ENCODE measurements at places on chromosomes 1 and 21.

- no peak for DNase-seq
These were observed 3.9 kb downstream of the OVAAL start for GRCh38 chr1:180562640-180563025.

GRCh38 chr1:5001466-5001865 is 347.1 kb downstream of the AJAP1 start:
- DNase-seq = no peak

DNA sequence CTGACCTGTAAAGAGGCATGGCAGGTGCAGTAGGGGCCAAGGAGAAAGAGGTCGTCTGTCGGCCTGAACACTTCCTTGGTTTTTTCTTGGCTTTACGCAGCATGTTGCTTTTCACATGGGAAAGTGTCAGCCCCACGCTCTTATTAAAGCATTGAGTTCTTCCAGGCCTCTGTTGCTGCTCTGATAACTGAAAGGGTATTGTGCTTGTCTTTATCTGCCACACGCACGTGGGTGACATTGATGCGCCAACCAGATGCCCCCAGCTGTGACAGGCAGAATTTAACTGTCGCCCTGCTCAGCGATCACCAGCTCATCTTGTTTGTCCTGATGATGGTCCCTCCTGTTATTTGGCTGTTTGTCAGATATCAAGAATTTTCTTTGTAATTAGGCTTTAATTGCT is 76.5 kb downstream of the GALNT2 start:
- no peak for DNase-seq

DNA sequence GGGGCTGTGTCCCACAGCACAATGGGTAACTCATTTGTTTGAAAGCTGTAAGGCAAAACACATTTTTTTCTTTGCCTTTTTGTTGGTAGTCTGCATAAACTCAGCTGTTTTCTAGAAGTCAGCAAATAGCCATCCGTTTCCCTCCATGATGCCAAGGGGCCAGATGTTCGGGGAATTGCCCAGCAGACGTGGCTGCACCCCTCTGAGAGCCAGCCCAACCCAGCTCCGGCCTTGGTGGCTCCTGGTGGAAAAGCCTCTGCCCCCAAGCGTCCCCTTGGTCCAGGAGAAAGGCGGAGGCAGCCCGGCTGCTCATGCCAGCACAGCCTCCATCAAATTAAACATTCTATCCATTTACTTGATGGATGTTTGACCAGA is 58.4 kb upstream of the ADARB1 start:
- no peak for DNase-seq

- no peak for DNase-seq
These were observed 16.3 kb downstream of the PAX7 start for GRCh38 chr1:18646786-18647410.

- no peak for DNase-seq
These were observed 53.0 kb downstream of the UROD start for GRCh38 chr1:45065083-45065482.

DNA sequence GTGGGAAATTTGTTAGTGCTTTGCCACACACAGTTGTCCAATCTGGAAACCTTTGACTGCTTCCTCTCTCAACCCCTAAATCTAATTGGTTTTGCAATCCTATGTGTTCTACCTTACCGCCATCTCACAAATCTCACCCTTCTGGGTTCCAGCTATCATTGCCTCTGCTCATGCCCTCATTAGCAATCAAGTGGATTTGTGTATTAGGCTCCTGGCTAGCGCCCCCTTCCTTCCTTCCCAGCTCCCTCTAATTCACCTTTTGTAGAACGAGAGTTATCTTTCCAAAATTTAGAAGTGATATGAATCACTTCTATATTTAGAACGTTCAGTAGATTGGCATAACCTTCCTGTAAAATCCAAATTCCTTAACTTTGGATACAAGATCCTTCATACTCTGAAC is 18.6 kb downstream of the FMO1 start:
- DNase-seq = no peak

GRCh38 chr1:232249339-232249738 is 380.6 kb downstream of the SIPA1L2 start:
- peak; percentile 64 for DNase-seq

DNA sequence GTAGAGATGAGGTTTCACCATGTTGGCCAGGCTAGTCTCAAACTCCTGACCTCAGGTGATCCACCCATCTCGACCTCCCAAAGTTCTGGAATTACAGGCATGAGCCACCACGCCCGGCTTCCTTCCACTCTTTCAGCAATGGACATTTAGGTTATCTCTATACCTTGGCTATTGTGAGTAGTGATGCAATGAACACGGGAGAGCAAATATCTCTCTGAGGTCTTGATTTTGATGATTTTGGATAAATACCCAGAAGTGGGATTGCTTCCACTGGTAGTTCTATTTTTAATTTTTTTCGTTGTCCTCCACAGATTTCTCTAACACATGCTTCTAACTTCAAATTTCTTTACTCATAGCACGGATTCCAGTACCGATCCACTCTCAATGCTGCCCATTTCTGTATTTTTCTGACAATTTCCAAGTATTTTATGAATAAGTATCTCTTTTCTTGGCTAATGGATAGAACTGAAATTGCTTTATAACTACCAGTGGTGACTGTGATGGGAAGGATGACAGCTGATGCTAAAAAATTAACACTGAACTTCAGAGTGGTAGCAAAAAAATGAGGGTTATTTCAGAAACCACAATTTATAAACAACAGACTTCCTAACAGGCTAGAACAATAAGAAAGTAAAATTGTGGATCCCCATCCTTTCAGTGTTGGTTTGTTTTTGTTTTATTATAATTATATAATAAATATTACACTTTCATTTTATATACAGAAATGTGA is 327.5 kb upstream of the RUNX1 start:
- DNase-seq = no peak

- no peak for DNase-seq
These were observed 9.1 kb upstream of the CDK18 start for GRCh38 chr1:205495237-205495823.

- DNase-seq = no peak
These were observed 8.3 kb downstream of the ATAD3B start for GRCh38 chr1:1479547-1480487.

DNA sequence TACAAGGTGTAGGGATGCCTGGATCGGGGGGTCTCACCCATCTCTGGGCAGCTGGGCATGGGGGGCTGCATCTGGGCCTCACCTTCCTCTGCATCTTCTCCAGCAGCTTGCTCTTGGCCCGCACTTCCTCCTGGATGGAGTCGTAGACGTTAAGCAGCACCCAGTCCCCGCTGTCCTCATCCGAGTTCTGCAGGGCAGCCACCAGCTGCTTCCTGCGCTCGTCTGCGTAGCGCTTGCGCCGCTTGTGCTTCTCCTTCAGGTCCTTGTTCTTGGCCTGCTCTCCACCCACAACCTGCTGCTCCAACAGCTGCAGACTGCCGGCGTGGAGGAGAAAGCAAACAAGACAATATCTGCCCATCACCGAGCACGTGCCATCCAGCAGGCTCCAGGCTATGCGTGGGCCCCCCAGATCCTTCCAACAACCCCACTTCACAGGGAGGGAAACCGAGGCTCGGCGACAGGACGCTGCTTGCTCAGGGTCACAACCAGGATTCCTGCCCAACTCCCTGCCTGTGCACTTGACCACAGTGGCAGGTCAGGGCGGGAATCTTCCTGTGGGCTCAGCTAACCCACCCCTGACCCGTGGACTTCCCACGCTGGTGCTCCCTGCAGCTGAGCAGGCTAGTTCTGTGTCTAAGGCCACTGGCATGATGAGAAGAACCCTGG is 21.5 kb upstream of the DDOST start:
- peak; percentile 75 for DNase-seq

- peak; percentile 78 for DNase-seq
These were observed 846 bp upstream of the PER3 start for GRCh38 chr1:7783178-7783711.

- DNase-seq = no peak
These were observed 3.7 kb upstream of the TMEM61 start for GRCh38 chr1:54976747-54977146.

- no peak for DNase-seq
These were observed 15.3 kb upstream of the TNFSF4 start for GRCh38 chr1:173222149-173223030.

DNA sequence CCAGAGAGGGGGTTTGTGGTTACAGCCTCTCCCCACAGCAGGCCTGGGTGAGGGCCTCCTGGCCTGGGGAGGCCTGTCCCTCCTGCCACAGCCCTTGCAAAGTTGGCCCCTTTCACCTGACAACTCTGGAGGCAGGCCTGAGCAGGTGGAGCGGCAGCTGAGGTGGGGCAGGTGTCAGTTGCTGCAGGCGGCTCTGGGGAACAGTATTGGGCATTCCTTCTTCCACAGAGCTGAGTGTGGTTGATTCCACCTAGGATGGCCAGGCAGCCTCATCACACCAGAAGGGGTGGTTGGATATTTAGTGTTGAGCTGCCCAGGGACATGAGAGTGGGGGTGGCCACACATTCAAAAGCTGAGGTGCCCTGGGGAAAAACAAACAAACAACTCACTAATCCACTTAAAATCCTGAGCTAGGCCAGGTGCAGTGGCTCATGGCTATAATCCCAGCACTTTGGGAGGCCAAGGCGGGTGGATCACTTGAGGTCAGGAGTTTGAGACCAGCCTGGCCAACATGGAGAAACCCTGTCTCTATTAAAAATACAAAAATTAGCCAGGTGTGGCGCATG is 31.1 kb downstream of the PIGP start:
- DNase-seq = no peak

DNA sequence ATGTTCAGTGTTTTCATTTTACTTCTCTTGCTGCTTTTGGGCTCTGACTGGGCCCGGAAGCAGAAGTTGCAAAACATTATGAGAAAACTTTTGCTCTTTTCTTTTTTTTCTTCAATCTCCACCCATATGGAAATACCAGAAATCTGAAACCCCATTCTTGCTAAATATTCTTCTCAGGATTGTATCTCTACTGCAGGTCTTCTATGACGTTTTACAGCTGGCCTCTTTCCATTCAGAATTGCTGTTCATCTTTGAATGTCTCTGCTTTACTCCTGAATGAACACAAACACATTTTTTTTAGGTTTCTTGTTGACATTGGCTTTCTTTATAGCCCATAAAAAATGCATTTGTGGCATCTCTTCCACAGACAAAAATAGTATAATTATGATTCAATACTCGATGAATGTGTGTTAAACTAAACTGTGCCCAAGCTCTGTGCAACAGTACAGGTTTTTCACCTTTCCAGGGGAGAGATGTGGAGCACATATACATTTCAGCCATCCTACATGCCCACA is 18.8 kb downstream of the PTPRC start:
- DNase-seq = peak; percentile 92

DNA sequence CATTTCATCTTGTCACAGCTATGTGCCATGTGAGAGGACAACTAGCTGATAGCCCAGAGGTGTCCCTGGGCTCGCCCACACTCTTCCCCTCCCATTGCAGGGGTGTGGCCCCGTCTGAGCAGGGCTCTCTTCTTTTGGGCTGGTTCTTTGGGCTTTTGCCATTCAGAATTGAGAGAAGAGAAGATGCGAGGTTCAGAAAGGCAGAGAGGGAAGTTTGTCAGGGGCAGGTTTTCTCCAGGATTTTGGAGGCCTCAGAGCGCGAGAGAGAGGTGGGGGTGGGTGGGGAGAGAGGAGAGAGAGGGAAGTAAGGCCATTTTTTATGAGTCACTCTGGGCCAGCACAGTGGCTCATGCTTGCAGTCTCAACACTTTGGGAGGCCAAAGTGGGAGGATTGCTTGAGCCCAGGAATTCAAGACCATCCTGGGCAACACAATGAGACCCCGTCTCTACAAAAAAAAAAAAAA is 5.2 kb downstream of the IFI6 start:
- DNase-seq = peak; percentile 88

GRCh38 chr1:56788588-56788987 is 30.6 kb downstream of the FYB2 start:
- DNase-seq = no peak

All from suppressor macrophage (primary cell).